ENCODE measurements at places on chromosomes 7 and 10. TPM values are rescaled to one million over a fixed set of nuclear protein-coding genes. Genes with fewer than 3 reads are reported as not detected.

ZNF365 gene
- 3.5 TPM for total RNA-seq

LIPJ gene
- 0.09 TPM for total RNA-seq

CDC123 gene
- total RNA-seq, result 52.4 TPM

HTRA1 gene
- 41.4 TPM for total RNA-seq

OGDHL gene
- total RNA-seq, result 8.5 TPM

PPP1R17 gene
- not detected for total RNA-seq

ZNF804B gene
- not detected for total RNA-seq

OR9A2 gene
- not detected for total RNA-seq

SPDYE5 gene
- 1.5 TPM for total RNA-seq

AIFM2 gene
- total RNA-seq, result 12.2 TPM

DNA sequence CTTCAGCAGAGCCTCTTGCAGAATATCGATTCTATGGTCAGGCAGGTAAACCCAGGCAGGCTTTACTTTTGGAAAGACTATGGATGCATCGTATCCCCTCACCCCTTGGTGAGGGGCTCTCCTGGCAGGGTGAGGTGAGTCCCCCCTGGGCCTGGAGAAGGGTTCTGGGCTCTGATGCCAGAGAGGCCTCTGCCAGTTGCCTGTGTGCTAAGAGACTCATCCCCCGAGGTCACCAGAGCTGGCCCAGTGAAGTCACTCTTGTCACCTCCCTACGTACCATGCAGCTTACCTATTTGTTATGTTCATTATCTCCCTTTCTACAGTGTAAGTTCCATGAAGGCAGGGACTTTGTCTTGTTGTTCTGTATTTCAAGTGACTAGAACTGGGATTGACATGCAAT lies 51.3 kb downstream of the TSPAN15 start:
- H3K4me3 ChIP-seq, result no peak overlapping the region
- no peaks in the 10 kb centered on the region for H3K27me3 ChIP-seq
- no peaks in the 10 kb centered on the region for H3K36me3 ChIP-seq

- no peaks in the 10 kb centered on the region for H3K36me3 ChIP-seq
- H3K27ac ChIP-seq, result no peak overlapping the region
- H3K4me1 ChIP-seq, result no peaks in the 10 kb centered on the region
- no peaks in the 10 kb centered on the region for H3K27me3 ChIP-seq
Measured at GRCh38 chr10:116168329-116168728, 104.7 kb downstream of the GFRA1 start.

GRCh38 chr7:13848681-13849131 lies 140.8 kb downstream of the ETV1 start:
- no peaks in the 10 kb centered on the region for H3K27me3 ChIP-seq
- no peak overlapping the region for H3K4me3 ChIP-seq
- no peaks in the 10 kb centered on the region for H3K36me3 ChIP-seq
- H3K27ac ChIP-seq, result no peak overlapping the region
- no peak for DNase-seq

GRCh38 chr7:28570113-28570969 lies 158.0 kb downstream of the CREB5 start:
- DNase-seq, result no peak
- no peaks in the 10 kb centered on the region for H3K36me3 ChIP-seq
- H3K4me3 ChIP-seq, result no peak overlapping the region
- no peaks in the 10 kb centered on the region for H3K4me1 ChIP-seq

DNA sequence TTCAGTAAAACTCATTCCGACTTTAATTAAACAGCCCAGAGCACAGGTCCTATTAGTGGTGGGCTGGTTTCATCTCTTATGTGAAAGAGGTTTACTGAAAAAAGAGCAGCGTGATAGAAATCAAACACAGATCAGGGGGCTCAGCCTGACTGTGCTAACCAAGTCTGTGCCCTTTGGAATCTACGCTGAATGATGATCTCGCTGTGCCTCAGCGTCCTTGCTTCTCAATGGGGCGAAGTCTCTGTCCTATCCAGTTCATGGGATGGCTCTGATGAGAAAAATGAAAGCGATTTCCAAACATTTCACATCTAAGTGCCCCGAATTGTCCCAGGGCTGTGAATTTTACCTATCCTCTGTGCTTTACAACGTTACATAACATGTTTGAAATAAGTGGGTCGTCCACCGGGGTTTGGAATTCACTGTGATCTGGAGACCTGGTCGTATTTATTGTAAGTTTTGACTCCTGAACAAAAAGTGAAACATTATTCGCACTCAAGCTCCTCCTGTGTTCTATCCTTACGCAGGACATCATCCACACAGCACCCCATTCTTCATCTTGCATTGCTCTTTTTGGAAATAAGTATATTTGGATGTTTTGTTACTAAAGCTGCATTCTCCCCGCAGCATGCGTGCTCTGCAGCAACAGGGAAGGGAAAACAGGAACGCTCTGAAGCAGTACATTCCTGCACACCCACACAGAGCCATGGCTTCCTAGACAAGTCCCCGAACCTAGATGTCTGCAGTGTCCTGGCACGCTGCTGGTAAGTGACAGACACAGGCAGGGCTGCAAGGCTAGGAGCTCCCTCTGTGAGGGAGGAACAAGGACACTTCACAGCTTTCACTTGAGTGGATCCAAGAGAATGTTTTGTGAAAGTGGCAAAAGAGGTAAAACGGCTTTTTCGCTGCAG lies 83.5 kb downstream of the SLC37A3 start:
- H3K27me3 ChIP-seq, result no peaks in the 10 kb centered on the region
- peaks cover 9% of the 10 kb centered on the region for H3K4me1 ChIP-seq
- no peak overlapping the region for H3K4me3 ChIP-seq
- H3K27ac ChIP-seq, result no peak overlapping the region

- no peak for DNase-seq
- H3K27me3 ChIP-seq, result no peaks in the 10 kb centered on the region
Measured at GRCh38 chr10:122271076-122271475, at the start of gene BTBD16. Gene BTBD16 (plus strand): TSS chr10:122271296. CDS start chr10:122275082, 3,786 bp downstream.

DNA sequence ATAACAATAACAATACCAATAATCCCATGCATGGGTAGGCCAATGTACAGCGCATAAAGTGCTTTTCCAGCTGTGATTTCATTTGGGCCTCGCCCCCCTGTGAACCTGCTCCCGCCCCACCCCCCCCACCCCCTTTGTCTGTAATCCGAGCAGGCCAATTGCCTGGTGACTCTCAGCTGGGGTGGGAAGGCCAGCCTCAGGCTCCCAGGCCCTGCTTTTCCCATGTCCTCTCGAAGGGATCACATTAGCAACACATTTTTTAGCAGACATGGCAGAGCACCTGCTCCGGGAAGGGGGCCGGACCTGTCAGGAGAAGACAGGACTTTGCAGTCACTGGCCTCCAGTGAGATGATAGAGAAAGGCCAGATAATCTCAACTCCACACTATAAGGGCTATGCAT lies 439.3 kb downstream of the RPS24 start:
- H3K36me3 ChIP-seq, result no peaks in the 10 kb centered on the region
- H3K27me3 ChIP-seq, result no peaks in the 10 kb centered on the region
- H3K27ac ChIP-seq, result no peak overlapping the region
- no peaks in the 10 kb centered on the region for H3K4me1 ChIP-seq

- H3K4me3 ChIP-seq, result no peak overlapping the region
- H3K4me1 ChIP-seq, result no peaks in the 10 kb centered on the region
- no peak overlapping the region for H3K27ac ChIP-seq
- H3K36me3 ChIP-seq, result no peaks in the 10 kb centered on the region
Measured at GRCh38 chr7:117808341-117808757, 64.9 kb downstream of the CTTNBP2 start.

- peak overlapping the region; percentile 93 for H3K4me3 ChIP-seq
- H3K36me3 ChIP-seq, result no peaks in the 10 kb centered on the region
- peak overlapping the region; percentile 95 for H3K27ac ChIP-seq
- no peaks in the 10 kb centered on the region for H3K27me3 ChIP-seq
- DNase-seq, result peak; percentile 40
- H3K4me1 ChIP-seq, result peaks cover 9% of the 10 kb centered on the region
Measured at GRCh38 chr7:2553831-2554581, 1.3 kb downstream of the BRAT1 start.

DNA sequence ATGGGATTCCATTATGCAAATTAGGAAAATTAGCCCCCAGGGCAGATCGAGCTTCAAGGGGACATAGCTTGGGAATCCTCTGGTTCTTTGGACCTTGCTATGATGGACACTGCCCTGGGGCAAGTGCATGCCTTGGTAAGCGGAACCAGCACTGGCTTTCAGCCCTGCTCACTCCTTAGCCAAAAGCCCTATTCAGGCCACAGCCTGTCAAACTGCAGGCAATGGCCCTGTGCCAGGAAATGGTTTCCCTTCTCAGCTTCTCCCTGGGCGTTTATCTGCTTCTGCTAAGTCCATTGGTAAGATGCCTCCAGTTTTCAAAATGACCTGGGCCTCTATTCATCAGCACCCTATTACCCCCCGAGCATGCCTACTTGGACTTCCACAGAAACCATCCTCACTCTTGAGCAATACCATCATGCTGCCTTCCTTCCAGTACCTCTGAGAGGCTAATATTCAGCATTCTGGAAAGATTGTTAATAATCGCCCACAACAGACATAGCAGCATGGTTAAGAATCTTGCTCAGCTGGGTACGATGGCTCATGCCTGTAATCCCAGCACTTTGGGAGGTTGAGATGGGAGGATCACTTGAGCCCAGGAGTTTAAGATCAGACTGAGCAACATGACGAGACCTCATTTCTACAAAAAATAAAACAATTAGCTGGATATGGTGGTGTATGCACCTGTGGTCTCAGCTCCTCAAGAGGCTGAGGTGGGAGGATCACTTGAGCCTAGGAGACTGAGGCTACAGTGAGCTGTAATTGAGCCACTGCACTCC lies 918.6 kb upstream of the AUTS2 start:
- no peak overlapping the region for H3K4me3 ChIP-seq
- no peak for DNase-seq
- no peaks in the 10 kb centered on the region for H3K36me3 ChIP-seq
- H3K4me1 ChIP-seq, result no peaks in the 10 kb centered on the region

DNA sequence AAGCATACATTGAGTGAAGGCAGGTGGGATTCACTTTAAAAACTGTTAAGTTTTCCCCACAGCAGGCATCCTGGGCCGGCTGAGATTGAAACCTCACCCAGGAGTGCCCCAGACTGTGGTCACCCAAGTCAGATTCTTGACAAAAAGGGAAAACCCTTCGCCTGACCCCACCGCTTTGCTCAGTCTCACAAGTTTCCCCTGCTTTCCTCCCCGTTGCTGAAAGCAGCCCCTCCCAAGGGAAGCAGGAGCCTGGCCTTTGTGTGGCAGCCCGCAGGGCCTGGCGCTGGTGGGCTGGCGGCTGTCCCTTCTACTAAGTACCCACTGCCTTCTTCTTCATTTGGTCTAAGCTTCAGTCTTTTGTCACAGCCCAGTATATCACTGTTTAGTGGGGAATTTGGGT lies 16.0 kb downstream of the RNF32 start:
- H3K27ac ChIP-seq, result no peak overlapping the region
- no peaks in the 10 kb centered on the region for H3K36me3 ChIP-seq
- no peaks in the 10 kb centered on the region for H3K4me1 ChIP-seq

DNA sequence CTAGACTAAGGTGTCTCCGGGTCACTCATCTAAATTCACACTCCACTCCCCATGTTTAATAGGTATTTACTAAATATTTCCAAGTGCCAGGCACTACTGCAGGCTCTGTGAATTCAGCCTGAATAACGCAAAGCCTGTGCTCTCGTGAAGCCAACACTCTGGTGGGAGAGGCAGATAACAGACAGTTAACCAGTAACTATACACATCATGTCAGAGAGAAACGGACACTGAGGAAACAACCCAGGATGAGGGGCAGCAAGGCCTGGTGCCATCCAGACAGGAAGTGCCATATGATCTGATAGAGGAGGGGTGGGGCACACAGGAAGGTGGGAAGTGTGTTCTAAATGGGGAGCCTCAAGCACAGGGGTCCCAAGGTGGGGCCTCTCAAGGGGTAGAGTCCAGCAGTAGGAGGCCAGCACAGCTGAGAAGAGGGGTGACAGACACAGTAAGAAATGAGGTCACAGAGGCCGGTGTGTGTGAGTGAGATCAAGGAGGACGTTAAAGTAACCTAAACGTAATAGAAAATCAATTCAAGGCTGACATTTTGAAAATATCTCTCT lies 85.3 kb downstream of the LARP4B start:
- DNase-seq, result no peak
- H3K36me3 ChIP-seq, result no peaks in the 10 kb centered on the region
- H3K4me1 ChIP-seq, result peaks cover 2% of the 10 kb centered on the region
- H3K27ac ChIP-seq, result peak overlapping the region; percentile 68

- no peaks in the 10 kb centered on the region for H3K36me3 ChIP-seq
- no peaks in the 10 kb centered on the region for H3K4me1 ChIP-seq
- no peak for DNase-seq
Measured at GRCh38 chr7:96636342-96636860, 73.2 kb downstream of the SEM1 start.

DNA sequence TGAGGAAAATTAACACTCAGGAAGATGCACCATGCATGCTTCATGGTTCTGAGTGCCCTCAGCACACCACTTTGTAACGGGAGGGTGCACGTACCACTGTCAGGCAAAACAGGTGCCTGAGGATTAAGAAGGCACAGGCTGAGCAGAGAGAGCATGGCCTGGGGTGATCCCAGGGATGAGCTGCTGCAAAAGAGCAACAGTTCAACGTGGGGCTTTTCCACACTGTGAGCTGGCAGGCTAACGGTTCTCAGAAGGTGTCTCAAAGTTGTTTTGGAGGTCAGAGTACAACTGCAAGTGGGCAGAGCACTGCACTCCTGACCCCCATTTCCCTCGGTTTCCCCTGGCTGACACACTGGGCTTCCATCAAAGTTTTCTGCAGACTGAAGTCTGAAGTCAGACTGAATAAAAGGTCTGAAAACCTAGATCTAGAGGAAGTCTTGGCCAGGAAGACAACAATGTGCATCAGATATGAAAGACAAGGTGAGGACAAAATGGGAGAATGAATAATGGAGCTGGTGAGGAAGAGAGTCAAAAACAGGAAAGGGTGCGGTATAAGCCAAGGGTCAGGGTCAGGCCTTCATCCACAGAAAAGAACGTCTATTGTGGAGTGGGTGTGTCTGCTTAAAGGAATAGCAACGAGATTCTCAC lies 20.5 kb downstream of the ZNF438 start:
- no peak overlapping the region for H3K27ac ChIP-seq
- no peak for DNase-seq
- H3K4me3 ChIP-seq, result no peak overlapping the region
- no peaks in the 10 kb centered on the region for H3K27me3 ChIP-seq
- H3K36me3 ChIP-seq, result no peaks in the 10 kb centered on the region
- H3K4me1 ChIP-seq, result no peaks in the 10 kb centered on the region

DNA sequence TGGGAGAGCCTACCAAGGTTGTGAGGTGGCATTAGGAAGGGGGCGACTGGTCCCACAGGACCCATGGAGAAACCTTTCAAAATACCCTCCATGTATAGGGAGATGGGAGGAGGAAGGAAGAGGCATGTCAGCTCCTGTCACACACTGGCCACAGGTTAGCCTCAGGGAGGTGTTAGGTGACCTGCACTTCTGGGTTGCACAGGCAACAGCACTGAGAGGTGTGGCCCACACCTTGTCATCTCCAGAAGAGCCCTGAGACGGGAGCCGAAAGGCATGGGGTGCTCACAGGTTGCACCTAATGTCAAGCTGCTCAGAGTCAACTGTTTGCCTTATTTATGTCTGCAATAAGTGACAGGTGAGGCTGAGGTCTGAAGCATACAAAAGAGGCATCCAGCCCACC lies 14.6 kb upstream of the USP6NL start:
- no peak overlapping the region for H3K4me3 ChIP-seq
- no peaks in the 10 kb centered on the region for H3K4me1 ChIP-seq
- DNase-seq, result no peak

Measured in prostate gland (tissue), 2 donors.